ENCODE measurements at places on chromosomes 3 and 15. TPM values are rescaled to one million over a fixed set of nuclear protein-coding genes. Genes with fewer than 3 reads are reported as not detected.

The TEX55 gene
- not detected for total RNA-seq

DNA sequence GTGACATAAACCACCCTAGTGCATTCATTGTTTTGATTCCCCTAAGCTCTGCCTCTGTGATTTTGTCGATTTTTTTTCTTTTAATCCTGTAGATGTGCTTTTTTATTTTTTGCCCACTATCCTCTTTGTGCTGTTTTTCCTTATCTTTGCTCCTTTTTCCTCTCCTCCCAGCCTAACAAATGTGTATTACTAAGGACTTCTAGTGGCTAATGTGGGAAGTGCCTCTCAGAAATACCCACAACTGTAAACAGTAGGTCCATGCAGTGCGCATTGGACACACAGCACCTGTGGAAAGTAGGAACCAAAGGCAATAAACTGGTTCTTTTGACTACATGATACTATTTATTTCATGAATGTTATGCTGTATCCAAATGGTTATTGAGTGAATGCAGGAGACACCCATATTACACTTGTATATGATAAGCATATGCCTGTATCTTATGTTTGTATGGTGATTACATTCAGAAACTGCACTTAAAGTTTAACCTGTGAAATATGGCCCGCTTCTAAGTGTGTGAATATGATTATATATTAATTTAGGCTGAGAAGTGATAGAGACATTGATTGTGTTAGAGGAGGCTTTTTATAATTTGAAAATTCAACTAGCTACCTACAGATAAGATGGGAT, 147.8 kb downstream of the PLCL2 start:
- no peak overlapping the region for H3K4me3 ChIP-seq
- H3K27me3 ChIP-seq, result no peaks in the 10 kb centered on the region
- H3K4me1 ChIP-seq, result no peaks in the 10 kb centered on the region
- no peaks in the 10 kb centered on the region for H3K36me3 ChIP-seq
- no peak for DNase-seq

DNA sequence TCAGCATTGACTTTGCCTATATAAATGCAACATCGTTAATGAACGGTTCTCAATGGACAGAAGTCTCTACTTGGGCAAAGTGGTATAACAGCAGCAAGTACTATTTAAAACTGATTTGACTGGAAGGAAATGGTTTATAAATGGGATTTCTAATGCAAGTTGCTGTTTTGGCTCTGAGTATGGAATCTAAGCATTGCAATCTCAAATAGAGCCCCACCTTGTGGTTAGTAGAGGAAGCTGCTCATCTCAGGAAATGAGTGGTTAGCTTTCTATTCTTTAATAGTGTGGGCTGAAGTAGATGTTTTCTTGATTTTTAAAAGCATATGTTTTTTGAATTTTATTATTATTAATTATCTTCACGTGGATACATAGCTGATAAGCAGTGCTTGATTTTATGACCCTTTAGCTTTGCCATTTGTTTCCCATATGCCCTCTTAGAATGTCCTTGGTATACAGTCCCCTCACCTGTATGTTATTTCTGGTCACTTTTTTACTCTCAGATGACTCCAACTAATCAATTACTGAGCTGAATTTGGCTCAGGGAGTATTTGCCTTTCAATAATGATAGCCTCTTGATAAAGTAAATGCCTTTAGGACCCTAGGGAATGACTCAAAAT, 67.1 kb downstream of the OXSM start:
- no peaks in the 10 kb centered on the region for H3K27me3 ChIP-seq
- H3K27ac ChIP-seq, result no peak overlapping the region

GRCh38 chr3:128863560-128863959, 15.9 kb upstream of the ACAD9 start:
- peak overlapping the region; percentile 27 for H3K27ac ChIP-seq
- no peak overlapping the region for H3K4me3 ChIP-seq
- H3K4me1 ChIP-seq, result peaks cover 32% of the 10 kb centered on the region
- peaks cover 22% of the 10 kb centered on the region for H3K36me3 ChIP-seq
- no peak for DNase-seq
- peaks cover 3% of the 10 kb centered on the region for H3K27me3 ChIP-seq

DNA sequence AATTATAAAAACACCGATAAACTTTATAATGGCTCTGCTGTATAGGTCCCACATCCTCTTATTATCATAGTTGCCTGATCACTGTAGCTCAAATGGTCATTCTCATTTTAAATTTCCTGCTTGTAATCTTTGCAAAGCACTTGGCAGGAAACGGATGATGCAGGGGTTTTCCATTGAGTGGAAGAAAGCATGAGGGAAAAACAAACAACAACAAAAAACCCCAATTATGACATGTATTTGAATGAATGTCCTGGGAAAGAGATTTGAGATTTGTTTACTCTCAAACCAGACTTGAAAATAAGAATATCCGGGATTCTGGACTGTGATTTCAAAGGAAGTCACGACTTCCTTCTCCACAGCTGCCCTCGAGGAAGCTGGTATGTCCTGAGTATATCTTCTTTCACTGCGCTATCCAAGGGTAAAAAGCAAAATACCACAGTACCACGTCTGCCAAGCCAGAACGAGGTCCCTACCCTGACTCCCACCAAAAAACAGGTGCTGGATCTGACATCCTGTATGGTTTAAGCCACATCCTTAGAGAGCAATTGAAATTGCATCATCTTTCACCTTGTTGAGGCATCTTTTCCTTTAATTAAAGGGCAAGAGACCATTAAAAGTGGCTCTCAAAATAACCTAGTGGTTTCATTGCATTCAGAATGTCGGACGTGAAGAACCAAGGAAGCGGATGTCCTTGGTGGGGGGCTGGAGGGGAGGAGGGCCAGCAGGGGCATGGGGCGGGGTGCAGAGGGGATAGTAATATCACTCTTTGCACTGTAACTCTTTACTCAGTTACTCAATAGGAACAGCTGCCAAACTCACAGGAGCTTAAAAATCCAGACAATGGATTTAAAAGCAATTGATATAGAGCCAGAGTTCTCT, 13.5 kb upstream of the TIPIN start:
- no peaks in the 10 kb centered on the region for H3K27me3 ChIP-seq
- no peak overlapping the region for H3K4me3 ChIP-seq
- H3K27ac ChIP-seq, result peak overlapping the region; percentile 94
- peaks cover 8% of the 10 kb centered on the region for H3K4me1 ChIP-seq

- no peaks in the 10 kb centered on the region for H3K27me3 ChIP-seq
- no peak overlapping the region for H3K4me3 ChIP-seq
- H3K4me1 ChIP-seq, result peaks cover 3% of the 10 kb centered on the region
- H3K27ac ChIP-seq, result no peak overlapping the region
- peaks cover 10% of the 10 kb centered on the region for H3K36me3 ChIP-seq
- DNase-seq, result no peak
These were observed 29.3 kb downstream of the CTSH start for GRCh38 chr15:78915341-78916087.

DNA sequence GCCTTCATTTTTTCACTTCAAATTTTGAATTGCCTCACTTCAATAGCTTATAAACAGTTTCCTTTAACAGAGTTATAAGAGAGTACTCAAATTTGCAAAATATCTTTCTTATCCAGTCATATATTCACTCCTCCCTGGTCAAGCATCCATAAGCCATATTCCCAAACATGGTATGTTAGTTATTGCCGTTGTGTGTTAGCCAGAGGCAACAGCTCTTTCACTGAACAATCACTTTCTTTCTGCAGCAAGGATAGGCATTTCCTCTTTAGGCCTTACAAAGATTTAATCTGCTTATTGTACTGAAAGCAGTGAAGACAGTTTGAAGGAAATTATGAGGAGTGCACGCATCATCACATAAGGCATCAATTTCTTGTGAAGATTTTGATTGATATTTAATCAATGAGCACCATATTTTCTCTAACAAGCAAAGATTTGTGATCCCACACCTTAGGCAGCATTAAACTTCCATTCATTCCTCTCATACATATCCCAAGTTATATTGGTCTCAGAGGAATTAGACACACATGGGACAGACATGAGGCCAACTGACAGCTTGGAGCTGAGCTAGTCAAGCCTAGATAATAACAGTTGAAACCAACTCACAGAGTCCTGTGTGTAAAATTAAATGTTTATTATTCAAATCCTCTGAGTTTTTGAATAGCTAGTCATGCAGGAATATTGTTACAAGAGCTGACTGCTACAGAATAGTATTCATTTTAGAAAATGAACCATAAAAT, 80.0 kb upstream of the EPHA6 start:
- peaks cover 17% of the 10 kb centered on the region for H3K4me1 ChIP-seq
- H3K27ac ChIP-seq, result no peak overlapping the region
- H3K36me3 ChIP-seq, result no peaks in the 10 kb centered on the region
- H3K27me3 ChIP-seq, result no peaks in the 10 kb centered on the region
- H3K4me3 ChIP-seq, result no peak overlapping the region
- DNase-seq, result no peak

- H3K4me1 ChIP-seq, result peaks cover 5% of the 10 kb centered on the region
- no peak for DNase-seq
- H3K36me3 ChIP-seq, result peaks cover 4% of the 10 kb centered on the region
These were observed 23.8 kb downstream of the MEX3B start for GRCh38 chr15:82021992-82022391.

- no peaks in the 10 kb centered on the region for H3K36me3 ChIP-seq
- H3K4me3 ChIP-seq, result no peak overlapping the region
- H3K4me1 ChIP-seq, result peaks cover 12% of the 10 kb centered on the region
- no peak overlapping the region for H3K27ac ChIP-seq
- no peak for DNase-seq
These were observed 80.2 kb downstream of the CBLB start for GRCh38 chr3:105788593-105788992.

GRCh38 chr15:52822475-52822874, 32.3 kb upstream of the ONECUT1 start:
- peaks cover 6% of the 10 kb centered on the region for H3K36me3 ChIP-seq
- no peak overlapping the region for H3K27ac ChIP-seq
- H3K4me1 ChIP-seq, result peaks cover 8% of the 10 kb centered on the region

DNA sequence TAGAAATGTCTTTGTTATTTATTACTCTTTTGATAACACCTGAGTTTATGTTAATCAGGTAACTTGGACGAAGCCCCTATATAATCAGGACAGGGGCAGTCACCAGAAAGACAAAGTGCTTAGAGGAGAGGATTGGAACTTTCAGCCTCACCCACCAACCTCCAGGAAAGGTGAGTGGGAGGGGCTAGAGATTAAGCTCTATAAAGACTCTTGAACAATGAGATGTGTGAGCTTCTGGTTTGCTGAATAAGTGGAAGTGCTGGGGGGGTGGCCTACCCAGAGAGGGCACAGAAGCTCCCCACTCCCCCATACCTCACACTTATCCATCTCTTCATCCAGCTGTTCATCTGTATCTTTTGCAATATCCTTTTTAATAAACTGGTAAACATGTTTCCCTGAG, 73.9 kb downstream of the TTBK2 start:
- no peak overlapping the region for H3K27ac ChIP-seq
- no peak overlapping the region for H3K4me3 ChIP-seq
- H3K27me3 ChIP-seq, result no peaks in the 10 kb centered on the region
- peaks cover 9% of the 10 kb centered on the region for H3K36me3 ChIP-seq
- H3K4me1 ChIP-seq, result no peaks in the 10 kb centered on the region

GRCh38 chr3:184820525-184820924, 8.6 kb downstream of the VPS8 start:
- H3K4me3 ChIP-seq, result no peak overlapping the region
- no peak for DNase-seq
- no peaks in the 10 kb centered on the region for H3K36me3 ChIP-seq
- no peaks in the 10 kb centered on the region for H3K4me1 ChIP-seq
- H3K27ac ChIP-seq, result no peak overlapping the region
- no peaks in the 10 kb centered on the region for H3K27me3 ChIP-seq

GRCh38 chr15:94453227-94453988, 222.0 kb downstream of the MCTP2 start:
- no peaks in the 10 kb centered on the region for H3K27me3 ChIP-seq
- no peak overlapping the region for H3K4me3 ChIP-seq
- H3K4me1 ChIP-seq, result peaks cover 18% of the 10 kb centered on the region
- H3K36me3 ChIP-seq, result no peaks in the 10 kb centered on the region
- H3K27ac ChIP-seq, result no peak overlapping the region

GRCh38 chr15:57565311-57565710, 26.4 kb upstream of the MYZAP start:
- H3K4me1 ChIP-seq, result no peaks in the 10 kb centered on the region
- no peaks in the 10 kb centered on the region for H3K36me3 ChIP-seq

DNA sequence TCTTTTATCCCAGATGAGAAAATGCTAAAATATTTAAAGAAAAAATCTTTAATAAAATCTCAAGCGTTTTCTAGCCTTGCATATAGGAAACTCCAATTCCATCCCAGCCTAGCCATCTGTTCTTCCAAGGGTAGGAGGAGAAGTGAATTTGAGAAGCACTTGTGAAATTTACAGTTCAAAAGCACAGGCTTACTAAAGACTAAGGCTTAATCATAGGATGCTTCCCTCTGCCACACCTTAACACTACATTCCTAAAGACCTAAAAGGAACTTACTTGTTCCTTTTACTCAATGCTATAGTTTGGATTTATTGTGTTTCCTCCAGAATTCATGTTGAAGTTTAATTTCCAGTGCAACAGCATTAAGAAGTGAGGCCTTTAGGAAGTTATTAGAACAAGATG, 764.8 kb upstream of the CADM2 start:
- no peak overlapping the region for H3K27ac ChIP-seq
- no peak for DNase-seq
- no peak overlapping the region for H3K4me3 ChIP-seq
- no peaks in the 10 kb centered on the region for H3K4me1 ChIP-seq
- H3K27me3 ChIP-seq, result no peaks in the 10 kb centered on the region
- peaks cover 4% of the 10 kb centered on the region for H3K36me3 ChIP-seq

GRCh38 chr15:53223815-53224214, 433.7 kb upstream of the ONECUT1 start:
- H3K4me1 ChIP-seq, result peaks cover 10% of the 10 kb centered on the region
- DNase-seq, result no peak
- H3K4me3 ChIP-seq, result no peak overlapping the region
- no peaks in the 10 kb centered on the region for H3K36me3 ChIP-seq

- no peak for DNase-seq
- H3K27ac ChIP-seq, result no peak overlapping the region
These were observed 1066.5 kb downstream of the PLOD2 start for GRCh38 chr3:145094355-145094941.

DNA sequence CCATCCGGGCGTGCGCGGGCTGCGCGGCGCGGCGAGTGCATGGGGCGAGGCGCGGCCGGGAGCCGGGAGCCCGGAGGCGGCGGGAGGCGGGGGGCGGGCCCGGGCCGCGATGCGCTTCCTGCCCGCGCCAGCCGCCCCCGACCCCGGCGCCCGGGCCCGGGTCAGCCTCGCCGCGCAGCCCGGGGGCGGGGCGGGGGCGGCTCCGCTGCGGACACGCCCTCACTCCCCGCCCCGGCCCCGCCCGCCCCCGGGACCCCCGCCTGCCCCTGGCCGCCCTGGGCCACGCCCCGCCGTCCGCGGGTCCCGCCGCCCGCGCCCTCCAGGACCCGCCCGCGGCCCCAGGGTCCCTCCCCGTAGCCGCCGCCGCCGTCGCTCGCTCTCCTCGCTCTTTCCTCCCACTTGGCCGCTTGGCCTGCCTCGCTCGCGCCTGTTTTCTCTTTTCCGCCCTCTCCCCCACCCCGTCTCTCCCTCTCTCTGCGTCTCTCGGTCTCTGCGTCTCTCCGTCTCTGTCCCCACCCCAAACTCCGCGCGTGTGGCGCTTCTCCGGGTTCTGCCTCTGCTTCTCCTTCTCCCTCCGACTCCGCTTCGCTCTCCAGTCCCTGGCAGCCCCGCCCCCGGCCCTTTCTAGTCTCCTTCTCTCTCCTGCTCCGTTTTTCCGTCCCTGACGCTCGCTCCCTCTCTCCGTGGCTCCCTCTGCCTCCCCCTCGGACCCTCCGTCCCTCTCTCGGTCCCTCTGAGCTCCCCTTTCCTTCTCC, at the start of gene PLXND1:
TSS of gene PLXND1 (minus strand) at position 41 of the 755 bp plus-strand sequence. CDS start at position 4, 37 bp downstream.
- peak; percentile 46 for DNase-seq
- H3K27ac ChIP-seq, result peak within 1 kb of the TSS; percentile 6
- H3K4me3 ChIP-seq, result peak within 1 kb of the TSS; percentile 92
- H3K36me3 ChIP-seq, result no peaks in the 10 kb centered on the region
- peaks cover 46% of the 10 kb centered on the region for H3K27me3 ChIP-seq
- H3K4me1 ChIP-seq, result peaks cover 48% of the 10 kb centered on the region

- no peak for DNase-seq
- H3K36me3 ChIP-seq, result no peaks in the 10 kb centered on the region
- H3K27ac ChIP-seq, result no peak overlapping the region
These were observed 287.8 kb upstream of the WNT5A start for GRCh38 chr3:55774856-55775255.
